ENCODE measurements at places on chromosomes 3 and 15. TPM values are rescaled to one million over a fixed set of nuclear protein-coding genes. Genes with fewer than 3 reads are reported as not detected.

DNA sequence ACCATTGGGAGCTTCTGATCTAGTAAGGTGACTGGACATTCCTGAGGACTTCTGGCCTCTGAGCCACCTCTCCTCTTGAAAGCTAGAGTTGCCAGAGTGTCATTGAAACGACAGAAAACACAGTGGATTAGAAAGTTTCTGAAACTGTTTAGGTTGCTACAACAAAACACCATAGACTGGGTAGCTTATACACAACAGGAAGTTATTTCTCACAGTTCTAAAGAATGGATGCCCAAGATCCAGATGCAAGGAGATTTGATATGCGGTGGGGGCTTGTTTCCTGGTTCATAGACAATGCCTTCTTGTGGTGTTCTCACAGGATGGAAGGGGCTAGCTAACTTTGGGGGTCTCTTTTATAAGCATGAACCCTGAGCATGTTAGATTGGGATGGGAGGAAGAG lies 43.3 kb upstream of the ZNF385D start:
- DNase-seq, result no peak

DNA sequence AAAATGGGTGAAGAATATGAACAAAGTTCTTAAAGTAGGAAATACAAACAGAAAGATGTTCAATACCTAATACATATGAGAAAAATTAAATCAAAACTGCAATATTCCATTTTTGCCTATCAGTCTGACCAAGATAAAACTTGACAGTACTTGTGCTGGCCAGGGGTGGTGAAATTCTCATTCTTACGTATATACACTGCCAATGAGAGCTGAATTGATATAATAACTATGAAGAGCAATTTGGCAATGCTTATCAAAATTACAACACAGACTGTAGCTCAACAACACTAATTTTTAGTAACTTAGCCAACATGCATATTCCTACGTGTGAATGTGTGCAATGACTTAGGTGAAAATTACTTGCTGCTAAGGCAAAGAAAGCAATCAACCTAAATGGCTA lies 90.2 kb downstream of the SETD2 start:
- no peak for DNase-seq

GRCh38 chr3:66255865-66256264 lies 35.1 kb downstream of the SLC25A26 start:
- no peak for DNase-seq

GRCh38 chr3:68699541-68699940 lies 232.8 kb downstream of the TAFA4 start:
- DNase-seq, result no peak

- no peak for DNase-seq
Observed at GRCh38 chr15:36039996-36040572, 494.1 kb upstream of the DPH6 start.

Gene MYEF2
- 21.3 TPM for total RNA-seq
